ENCODE measurements at places on chromosomes 7 and 10.

DNA sequence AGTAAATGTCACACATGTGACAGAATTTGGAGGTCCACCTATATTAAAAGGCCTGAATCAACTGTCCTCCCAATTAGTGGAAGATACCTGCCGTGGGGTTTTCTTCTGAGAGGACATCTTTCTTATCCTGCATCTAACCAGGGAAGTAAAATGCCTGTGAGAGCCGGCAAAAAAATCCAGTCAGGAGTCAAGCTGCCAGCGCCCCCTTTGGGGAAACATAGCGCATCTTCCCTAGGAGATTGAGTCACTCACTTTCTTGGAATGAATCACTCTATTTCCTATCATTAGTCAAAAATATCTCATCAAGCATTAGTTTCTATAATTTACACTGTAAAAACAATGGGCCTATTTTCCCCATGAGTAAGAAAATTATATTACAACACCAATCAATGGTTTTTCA, 66.4 kb upstream of the ANK3 start:
- no peak for DNase-seq

- no peak for DNase-seq
Measured at GRCh38 chr7:157009778-157010587, 480 bp downstream of the MNX1 start.

GRCh38 chr7:140004672-140005071, 58.1 kb downstream of the PARP12 start:
- no peak for DNase-seq

- DNase-seq, result no peak
Measured at GRCh38 chr10:132776186-132776585, 9.8 kb downstream of the NKX6-2 start.

DNA sequence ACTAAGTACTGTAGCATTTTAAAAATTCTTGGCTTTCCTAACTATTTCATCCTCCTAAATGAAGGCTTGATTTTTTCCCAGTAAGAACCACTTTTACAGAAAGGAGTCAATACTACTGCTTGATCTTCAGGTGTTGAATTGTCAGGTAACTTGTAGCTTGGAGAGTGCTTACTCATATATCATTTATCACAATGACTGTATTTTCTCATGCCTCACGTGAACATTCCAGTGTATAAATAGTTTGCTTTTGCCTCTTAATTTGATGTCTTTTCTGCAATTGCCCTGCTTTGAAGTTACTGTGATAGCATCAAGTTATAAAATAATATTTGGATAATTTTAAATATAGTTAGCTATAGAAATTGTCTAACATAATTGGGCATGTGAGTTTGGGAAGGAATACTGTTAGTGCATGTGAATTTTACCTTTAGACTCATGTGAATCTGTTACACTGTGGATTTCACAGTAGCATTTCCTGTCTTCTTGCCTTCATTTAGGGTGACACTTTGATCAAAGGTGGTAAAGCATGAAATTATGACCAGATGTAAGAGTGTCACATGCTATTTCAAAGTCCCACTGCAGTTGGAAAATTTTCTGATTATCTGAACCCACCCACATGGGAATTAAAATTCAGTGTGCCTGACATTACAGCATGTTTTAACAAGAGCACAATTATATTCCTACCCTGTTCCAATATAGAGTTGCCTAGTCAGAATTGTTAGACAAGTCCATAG, 962.8 kb downstream of the DNAJB9 start:
- no peak for DNase-seq

- DNase-seq, result no peak
Measured at GRCh38 chr10:121509796-121510195, 88.4 kb downstream of the FGFR2 start.

DNA sequence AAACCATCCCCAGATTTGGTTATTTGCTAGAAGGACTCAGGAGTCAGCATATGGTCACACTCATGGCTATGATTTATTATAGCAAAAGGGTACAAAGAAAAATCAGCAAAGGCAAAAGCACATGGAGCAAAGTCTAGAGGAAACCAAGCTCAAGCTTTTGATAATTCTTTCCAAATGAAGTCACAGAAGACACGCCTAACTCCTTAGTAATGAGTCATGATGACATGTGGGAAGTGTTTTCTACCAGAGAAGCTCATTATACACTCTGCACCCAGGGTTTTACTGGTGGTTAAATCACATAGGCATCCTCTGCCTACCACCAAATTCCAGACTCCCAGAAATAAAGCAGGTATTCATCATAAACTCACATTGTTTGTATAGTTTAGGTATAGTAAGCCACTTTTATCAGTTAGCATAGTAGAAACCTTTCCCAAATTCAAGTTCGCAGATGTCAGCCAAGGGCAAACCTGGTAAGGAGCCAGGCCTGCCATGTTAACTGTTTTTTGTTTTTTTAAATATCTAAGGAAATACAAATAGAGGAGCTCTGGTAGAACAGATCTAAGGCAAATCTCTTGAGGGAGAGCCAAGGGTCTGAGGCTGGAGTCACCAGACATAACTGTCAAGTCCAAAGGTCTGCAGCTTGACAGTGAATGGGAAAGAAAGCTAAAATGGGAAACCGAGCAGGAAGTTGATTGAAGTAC, 15.4 kb upstream of the HIBADH start:
- DNase-seq, result no peak

DNA sequence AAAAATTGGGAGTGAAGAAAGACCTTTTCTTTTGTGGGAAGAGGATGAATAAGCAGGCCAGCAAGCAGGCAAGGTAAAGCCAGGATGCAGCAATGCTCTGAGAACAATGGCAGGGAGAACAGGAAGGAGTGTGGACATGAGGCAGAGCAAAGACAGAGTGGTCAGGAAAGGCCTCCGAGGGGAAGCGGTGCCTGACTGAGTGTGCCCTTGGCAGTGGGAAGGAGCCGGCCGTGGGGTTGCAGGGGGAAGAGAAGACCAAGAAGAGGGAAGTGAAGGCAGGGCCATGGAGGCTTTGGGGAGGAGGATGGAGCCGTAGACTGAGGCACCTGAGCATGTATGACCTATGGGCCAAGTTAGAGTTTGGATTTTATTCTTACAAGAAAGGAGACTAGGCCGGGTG, 21.9 kb upstream of the ZNF212 start:
- no peak for DNase-seq

DNA sequence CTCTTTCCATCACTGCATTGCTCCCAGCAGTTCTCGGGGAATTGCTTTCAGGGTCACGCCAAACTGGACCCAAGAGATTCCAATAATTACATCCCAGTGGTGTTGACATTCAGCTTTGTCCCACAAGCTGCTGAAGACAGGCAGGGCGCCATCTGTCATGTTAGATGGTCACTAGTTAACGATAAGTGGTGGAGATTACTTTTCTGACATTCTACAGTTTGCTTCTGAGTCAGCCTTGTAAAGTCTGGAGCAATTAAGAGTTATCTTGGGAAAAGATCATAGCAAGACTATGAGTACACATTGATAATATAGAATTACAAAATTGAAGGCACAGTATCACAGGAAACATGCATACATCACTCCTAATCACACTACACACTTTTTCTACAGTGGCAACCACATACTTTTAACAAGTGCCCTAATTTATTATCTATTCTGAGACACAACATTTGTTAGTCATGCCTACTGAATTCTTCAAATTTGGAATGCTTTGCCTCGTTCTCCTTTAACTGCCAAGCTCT, 41.9 kb downstream of the SEMA3C start:
- no peak for DNase-seq

- no peak for DNase-seq
Measured at GRCh38 chr10:88991899-88992320, 1.3 kb downstream of the FAS start.
